ENCODE measurements at places on chromosomes 7 and 10.

DNA sequence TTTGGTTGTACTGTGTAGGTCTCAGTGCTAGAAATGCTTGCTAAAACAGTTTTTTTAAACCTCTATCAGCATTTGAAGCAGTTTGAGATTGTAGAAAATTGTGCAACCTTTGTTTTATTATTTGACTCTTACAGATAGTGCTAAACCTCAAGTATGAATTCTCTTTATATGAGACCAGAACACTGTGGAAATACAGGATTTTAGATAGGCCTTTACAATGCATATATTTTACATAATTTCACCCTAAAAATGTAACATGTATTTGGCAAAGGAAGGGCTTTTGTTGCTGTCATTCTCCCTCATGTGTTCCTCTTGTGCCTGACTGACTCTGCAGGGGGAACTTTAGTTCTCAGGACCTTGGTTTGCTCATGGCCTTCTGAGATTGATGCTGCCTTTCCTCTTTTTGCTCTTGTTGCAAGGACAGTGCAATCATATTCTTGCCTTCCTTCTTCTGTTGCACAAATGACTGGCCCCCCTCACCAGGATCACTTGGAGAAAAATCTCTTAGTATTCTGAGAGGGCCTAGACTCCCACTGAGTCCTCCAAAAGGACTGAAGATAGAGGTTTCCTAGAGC is 188.7 kb downstream of the PPP1R9A start:
- DNase-seq, result peak; percentile 5

- peak; percentile 67 for DNase-seq
These were observed 33.0 kb downstream of the CYP26A1 start for GRCh38 chr10:93106631-93107072.

GRCh38 chr10:49353026-49353894 is 42.6 kb downstream of the DRGX start:
- no peak for DNase-seq

GRCh38 chr10:3236644-3237404 is 64.2 kb upstream of the PITRM1 start:
- DNase-seq, result no peak

DNA sequence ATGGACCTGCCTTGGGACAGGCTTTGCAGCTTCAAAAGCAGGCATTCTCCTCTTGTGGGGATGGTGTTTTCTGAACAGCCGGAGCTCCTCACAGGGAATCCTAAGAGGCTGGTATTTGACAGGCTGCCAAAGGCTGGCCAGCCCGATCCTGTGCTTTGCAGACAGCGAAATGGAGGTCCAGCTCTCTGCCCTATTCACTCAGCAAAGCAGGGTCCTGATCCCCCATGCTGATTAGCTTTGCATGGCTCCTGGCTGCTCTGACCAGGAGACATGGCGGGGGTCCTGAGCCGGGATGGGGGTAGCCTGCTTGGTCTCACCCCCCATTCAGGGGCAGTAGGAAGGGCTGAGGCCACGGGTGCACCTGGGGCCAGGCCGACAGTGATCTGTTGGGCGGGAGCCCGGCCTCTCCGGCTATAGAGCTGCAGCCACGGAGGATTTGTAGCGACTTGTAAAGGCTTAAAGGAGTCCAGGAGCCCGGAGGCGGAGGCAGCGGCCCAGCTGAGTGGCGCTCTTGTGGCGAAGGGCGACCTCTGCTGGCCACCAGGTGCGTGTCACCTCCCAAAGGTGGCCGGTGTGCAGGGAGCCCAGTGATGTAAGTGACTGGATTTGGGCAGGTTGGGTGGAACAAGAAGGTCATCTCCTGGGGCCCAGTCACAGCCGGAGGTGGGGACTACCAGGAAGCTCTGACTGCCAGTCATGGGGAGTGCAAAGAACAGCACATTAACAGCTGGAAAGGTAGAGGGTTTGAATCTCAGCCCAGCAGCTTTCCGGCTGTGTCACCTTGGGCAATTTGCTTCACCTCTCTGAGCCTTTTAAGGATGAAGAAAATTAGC is 126.5 kb downstream of the ZMIZ1 start:
- DNase-seq, result peak; percentile 68

GRCh38 chr7:65397730-65398142 is 24.1 kb downstream of the ZNF92 start:
- DNase-seq, result peak; percentile 81

DNA sequence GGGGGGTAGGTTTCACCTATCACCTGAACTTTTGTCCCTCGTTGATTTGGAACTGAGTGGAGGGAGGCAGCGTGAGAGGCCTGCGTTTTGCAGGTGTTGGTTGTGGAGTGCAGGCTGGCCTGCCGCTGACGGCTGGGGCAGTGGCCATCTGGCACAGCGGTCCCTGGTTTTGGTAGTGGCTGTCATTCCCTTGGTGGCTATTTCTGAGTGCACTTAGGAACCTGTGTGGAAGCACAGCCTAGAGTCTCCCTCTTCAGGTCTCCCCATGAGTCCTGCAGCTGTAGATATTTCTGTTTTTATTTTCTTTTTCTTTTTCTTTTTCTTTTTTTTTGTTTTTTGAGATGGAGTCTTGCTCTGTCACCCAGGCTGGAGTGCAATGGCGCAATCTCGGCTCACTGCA is 129.2 kb downstream of the CUL2 start:
- no peak for DNase-seq

- DNase-seq, result no peak
These were observed 157.5 kb downstream of the LYZL1 start for GRCh38 chr10:29446327-29446726.

DNA sequence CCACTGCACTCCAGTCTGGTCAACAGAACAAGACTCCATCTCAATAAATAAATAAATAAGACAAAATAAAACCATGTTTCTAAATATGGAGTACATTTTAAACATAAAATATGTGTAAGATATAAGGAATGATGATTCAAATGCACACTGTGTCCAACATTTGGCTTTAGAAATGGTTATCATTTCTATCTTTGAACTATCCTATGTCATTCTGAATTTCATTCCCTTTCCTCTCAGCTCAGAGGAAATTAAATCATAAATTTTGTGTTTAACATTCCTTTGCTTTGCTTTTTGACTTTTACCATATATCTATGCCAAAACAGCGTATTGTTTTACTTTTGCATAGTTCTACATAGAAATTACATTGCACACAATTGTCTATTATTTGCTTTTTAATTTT is 130.9 kb downstream of the GNAT3 start:
- DNase-seq, result no peak

- no peak for DNase-seq
These were observed 84.9 kb upstream of the LRRN3 start for GRCh38 chr7:111006040-111006439.

GRCh38 chr7:32586291-32587221 is 91.3 kb downstream of the AVL9 start:
- DNase-seq, result peak; percentile 96

- DNase-seq, result no peak
These were observed 609.0 kb upstream of the DPP6 start for GRCh38 chr7:153443032-153443701.

DNA sequence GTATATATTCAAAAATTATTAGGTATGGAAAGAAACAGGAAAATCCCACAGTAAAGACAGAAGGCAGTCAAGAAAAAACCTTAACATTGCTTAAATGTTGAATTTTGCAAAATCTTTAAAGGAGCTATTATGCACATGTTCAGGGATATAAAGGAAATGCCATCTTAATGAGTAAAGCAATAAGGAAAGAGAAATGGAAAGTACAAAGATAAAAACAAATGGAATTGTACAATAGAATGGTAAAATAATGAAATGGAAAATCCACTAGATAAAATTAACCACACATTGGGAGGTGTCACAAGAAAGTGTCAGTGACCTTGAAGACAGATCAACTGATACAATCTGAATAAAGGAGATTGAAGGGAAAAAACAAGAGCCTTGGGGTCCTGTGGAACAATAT is 82.0 kb downstream of the KIF20B start:
- no peak for DNase-seq

- DNase-seq, result no peak
These were observed 104.3 kb downstream of the GFRA1 start for GRCh38 chr10:116168745-116169144.

GRCh38 chr10:43710772-43711471 is 62.2 kb upstream of the ZNF32 start:
- no peak for DNase-seq

DNA sequence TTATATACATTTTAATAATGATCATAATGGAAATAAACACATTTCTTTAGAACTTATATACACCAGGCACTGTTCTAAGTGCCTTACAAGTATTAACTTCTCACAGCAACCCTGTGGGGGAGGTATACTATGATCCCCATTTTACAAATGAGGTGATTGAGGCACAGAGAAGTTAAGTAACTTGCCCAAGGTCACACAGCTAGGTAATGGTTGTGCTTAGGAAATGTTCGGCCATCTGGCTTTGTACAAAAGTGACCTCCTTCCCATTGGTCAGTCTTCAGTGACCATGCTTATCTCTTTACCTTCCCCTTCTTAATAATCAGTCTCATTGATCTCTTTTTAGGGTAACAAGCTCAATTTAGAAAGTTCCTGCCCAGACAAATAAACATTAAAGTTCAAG is 158.8 kb downstream of the KIAA1217 start:
- no peak for DNase-seq

DNA sequence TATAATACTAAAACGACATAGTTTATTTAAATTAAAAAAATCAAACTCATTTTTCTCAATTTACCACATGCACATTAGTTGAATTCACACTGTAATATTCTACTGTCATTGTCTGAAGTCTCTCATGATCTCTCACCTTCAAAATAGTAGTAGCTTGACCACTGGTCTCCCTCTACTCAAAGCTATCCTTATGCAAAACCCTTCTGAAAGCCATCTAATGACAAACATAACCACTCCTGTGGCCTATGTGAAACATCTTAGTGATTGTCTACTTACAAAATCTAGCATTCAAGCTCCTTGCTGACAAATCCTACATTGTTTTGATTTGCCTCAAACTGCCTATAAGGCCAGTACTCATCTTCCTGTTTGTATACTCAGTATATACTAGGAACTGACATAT is 606.0 kb upstream of the GHITM start:
- no peak for DNase-seq

GRCh38 chr7:93920496-93921182 is 896 bp upstream of the GNG11 start:
- DNase-seq, result no peak

DNA sequence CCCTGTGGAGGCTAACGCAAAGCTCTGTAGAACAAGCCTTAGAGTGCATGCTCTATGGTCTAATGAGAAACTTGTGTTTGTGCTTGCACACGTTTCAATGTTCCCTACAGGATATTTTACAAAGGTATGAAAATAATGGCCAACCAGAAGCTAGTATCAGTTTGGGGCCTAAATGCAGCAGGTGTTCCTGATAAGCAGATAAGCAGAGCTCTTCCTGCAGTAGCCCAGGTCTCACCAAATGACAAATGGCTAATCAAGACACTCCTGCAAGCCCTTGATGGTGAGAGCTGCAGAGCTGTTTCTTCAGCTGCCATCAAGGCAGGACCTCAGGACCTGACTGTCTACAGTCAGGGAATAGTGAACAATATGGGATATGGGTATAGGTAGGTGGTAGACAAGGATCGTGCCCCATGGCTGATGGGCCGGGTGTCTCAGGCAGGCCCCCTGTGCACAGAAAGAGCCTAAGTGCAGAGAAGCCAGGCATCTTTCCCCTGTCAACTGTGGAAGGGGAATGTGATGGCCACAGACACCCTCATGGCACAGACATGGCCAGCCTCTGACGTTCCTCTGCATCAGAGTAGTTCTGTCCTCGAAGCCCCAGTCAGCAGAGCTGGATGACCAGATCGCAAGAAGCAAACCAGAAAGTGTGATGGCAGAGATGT is 23.2 kb upstream of the RASSF4 start:
- no peak for DNase-seq

GRCh38 chr7:106262221-106262881 is 22.4 kb downstream of the NAMPT start:
- DNase-seq, result no peak

GRCh38 chr10:104614245-104614831 is 26.8 kb upstream of the SORCS3 start:
- peak; percentile 38 for DNase-seq

DNA sequence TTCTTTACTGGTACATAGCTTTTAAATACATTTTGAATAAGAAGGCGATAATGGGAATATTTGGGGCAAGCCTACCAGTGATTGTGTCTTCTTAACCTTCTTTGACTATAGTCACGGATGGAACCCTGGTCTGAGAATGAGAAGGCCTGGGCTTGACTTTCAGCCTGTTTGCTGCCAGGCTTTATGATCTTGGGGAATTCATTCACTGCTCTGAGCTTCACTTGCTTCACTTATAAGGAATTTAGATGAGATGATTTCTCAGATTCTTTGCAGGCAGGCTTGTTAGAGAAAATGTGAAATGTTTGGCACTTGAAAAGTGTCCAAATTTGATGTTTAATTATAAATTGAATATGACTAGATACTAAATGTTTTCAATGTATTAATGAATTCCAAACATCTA is 42.5 kb downstream of the NUP205 start:
- no peak for DNase-seq

DNA sequence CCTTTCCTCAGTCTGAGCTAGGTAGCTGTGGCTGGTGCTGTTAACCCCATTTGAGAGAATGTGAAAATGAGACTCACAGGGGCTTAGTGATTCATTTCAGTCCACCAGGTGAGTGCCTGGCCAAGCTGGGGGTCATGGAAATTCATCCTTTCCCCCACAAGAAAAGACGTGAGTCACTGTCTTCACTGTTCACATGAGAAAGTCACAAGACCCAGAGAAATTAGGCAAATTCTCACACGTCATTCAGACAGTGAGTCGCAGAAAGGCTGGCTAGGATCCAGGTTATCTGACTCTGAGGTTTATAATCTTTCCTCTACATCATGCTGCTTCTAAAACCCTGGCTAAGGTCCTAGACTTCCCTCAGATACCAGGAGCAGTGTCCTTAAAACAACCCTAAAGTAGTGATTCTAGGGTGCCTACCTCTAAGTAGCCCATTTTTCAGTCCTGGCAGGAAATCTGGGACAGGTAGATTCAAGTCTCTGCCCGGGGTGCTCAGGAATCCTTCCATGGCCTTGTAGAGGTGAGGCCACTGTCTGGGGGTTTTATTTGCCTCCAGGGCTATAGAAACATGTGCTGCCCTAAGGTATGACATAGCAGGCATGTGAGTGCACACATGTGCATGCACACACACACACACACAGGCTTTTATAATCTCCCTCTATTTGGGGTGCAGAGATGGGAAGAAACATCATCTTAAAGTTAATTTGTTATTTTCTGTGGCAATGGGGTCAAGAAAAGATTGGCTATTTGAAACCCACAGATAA is 427.9 kb upstream of the CELF2 start:
- peak; percentile 97 for DNase-seq

DNA sequence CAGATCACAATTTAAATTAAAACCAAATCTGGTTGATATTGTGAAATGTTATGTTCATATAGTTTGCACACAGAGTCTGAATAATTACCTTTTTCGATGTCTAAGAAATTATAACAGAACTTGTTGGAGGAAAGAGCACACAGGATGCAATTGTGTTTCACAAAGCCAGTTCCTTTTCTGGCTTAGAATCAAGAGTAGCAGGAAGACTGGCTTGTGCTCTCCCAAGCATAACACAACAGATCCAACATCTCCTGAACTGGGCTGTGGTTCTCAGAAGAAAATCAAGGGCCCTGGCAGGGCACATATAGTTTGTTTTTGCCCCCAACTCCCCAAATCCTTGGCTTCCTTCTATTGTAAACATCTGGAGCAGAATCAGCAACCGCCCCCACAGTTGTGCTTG is 62.7 kb downstream of the LRRC4 start:
- DNase-seq, result no peak

- DNase-seq, result no peak
These were observed 11.9 kb downstream of the TMEM106B start for GRCh38 chr7:12222889-12223579.
